Vein endothelial cell (primary cell): ENCODE measurements at places on chromosomes 7 and 10. TPM values are rescaled to one million over a fixed set of nuclear protein-coding genes. Genes with fewer than 3 reads are reported as not detected.

Gene OR9A2
- 0.33 TPM in 1 of 2 replicates, not detected in the other for total RNA-seq

Gene FOXI2
- not detected in 2 replicates for total RNA-seq

Gene PDK4
- total RNA-seq, result 10.0 and 10.1 TPM in 2 replicates

Gene MAT1A
- total RNA-seq, result not detected in 2 replicates

Gene CCL24
- total RNA-seq, result not detected in 2 replicates

Gene FGFBP3
- 0.29 and 0.65 TPM in 2 replicates for total RNA-seq

Gene PRKCQ
- under 0.01 TPM in 1 of 2 replicates, not detected in the other for total RNA-seq

Gene ITGA8
- total RNA-seq, result under 0.01 and 0.57 TPM in 2 replicates

Gene LOXL4
- 0.38 and 1.3 TPM in 2 replicates for total RNA-seq

Gene HOXA1
- 0.96 and 1.6 TPM in 2 replicates for total RNA-seq

Gene NXPH1
- not detected in 2 replicates for total RNA-seq
